SK-N-SH (cell line): ENCODE measurements at places on chromosomes 4 and X.
A peak's percentile ranks its signal among the peaks of the same experiment; 100 is the strongest.

- DNase-seq, result no peak
Observed at GRCh38 chr4:170827562-170828274, 738.0 kb upstream of the AADAT start.

DNA sequence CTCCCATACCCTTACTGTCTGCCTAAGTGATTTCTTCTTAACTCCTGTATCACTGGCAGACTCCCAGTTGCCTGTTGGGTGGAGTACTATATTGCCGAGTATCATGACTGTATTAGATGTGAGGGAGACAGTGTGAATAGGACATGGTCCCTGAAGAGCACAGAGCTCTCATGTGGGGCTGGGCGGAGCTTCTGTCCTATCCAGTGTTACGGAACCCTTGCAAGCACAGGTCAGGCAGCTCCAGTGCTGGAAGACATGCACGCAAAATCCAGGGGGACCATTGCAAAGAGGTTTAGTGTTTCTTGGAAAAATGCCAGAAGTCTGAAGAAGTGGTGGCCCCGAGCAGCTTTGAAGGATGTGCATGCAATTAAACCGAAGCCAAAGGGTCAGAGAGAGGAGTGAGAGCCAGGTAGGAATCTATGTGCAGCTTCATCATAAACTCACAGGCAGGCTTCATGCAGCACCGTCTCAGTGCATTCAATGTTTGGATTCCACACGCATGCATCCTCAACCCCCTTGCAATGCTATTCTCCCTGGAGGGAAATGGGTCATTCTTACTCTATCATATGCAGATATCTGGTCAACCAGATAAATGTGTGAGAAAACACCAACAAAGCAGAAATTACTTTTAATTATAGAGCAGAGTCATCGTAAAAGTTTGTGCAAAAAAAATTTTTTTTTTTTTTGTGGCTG lies 49.7 kb upstream of the DHRSX start:
- no peak for DNase-seq

DNA sequence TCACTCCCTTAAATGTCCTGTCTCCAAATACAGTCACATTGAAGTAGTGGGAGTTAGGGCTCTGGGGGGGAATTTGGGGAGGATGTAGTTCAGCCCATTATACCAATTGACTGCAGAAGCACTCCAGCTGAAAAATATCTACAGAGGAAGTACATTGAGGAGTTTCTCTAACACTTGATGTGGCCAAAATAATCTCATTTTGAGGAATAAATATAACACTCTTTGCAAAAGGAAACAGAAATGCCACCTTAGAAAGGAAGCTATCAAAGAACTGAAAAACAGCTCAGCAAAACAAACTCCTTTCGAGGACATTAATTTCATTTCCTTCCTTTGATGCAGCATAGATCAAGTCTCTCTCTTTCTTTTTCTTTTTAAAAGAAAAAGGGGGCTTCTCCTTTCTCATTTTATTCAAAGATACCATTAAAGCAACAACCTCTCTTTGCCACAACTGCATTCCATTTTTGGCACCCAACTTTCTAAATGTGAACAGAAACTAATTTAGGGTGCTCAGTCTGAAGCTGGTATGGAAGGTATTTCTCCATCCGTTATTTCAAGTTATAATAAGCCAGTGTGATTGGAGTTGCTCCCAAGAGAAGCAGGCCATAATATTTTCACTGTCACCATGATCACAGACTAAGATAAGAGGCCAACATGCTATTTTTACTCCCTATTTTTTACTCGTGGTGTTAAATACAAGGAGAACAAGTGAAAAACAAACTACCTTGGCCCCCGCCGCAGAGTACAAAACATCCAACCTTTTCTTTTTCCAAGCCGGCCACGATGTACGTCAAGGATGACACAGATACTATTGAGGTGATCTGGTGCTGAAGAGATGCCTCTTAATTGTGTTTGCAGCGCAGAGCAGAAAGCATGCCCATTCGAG lies 230.4 kb upstream of the GATB start:
- DNase-seq, result no peak

DNA sequence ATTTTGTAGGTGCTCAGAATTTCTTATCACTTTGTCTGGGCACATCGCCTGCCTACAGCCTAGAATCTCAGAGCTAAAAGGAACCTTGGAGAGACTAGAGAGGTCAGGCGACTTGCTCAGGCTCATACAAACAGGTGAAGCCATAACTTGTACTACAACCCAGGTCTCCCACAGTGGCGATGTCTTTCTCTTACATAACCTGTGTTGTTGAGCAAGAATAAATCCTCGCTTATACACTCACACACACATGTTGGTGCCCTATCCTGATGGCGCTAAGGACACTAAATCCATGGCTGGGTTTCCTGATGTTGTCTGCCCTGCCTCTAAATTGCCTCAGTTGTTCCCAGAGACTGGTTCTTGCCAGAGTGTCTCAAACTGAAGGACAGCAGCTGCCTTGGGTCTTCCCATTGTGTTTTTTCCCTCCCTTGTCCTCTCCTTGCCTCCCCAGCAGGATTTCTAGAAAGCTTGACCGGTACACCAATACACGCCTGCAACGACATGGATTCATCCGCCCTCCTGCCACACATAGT lies 1.6 kb downstream of the TSC22D3 start:
- no peak for DNase-seq

GRCh38 chrX:101108284-101108683 lies 10.3 kb downstream of the CENPI start:
- DNase-seq, result no peak

- no peak for DNase-seq
Observed at GRCh38 chr4:78561677-78562076, 10.1 kb downstream of the ANXA3 start.

DNA sequence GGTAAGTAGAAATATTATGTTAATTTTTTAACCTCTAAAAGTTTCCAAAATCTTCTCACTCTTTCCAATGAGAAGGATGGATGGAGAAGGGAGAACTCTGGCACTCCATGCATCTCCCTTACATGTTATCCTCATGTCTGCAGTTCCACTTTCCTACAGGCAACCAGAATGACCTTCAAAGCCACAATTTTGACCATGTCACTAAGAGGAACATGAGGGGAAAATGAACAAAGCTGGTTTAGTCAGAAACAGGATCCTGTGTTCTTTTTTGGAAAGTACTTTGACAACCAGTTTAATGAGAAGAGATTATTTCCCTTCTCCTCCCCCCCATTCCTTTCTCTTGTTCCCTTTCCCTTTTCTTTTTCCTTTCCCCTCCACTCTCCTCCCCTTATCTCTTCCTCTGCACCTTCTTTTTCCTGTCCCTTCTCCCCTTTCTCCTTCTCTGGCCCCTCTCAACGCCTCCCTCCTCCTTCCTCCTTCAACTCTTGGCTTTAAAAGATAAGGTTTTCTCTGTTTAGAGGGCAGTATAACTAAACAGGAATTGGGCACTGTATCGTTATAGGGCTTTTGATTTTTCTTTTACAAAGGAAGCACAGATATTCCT lies 42.5 kb downstream of the DTHD1 start:
- DNase-seq, result no peak

GRCh38 chr4:133150486-133151340 lies 1.6 kb downstream of the PCDH10 start:
- peak; percentile 20 for DNase-seq

- DNase-seq, result no peak
Observed at GRCh38 chrX:56343219-56343618, 111.1 kb downstream of the KLF8 start.

- DNase-seq, result no peak
Observed at GRCh38 chrX:617401-617800, 13.2 kb upstream of the SHOX start.

GRCh38 chrX:50815120-50815519 lies 1.1 kb upstream of the SHROOM4 start:
- no peak for DNase-seq

GRCh38 chr4:143270256-143270838 lies 66.3 kb upstream of the GAB1 start:
- DNase-seq, result no peak

- no peak for DNase-seq
Observed at GRCh38 chrX:148632444-148632843, 132.0 kb downstream of the AFF2 start.

GRCh38 chrX:72399816-72400215 lies 94.1 kb upstream of the CITED1 start:
- DNase-seq, result no peak

DNA sequence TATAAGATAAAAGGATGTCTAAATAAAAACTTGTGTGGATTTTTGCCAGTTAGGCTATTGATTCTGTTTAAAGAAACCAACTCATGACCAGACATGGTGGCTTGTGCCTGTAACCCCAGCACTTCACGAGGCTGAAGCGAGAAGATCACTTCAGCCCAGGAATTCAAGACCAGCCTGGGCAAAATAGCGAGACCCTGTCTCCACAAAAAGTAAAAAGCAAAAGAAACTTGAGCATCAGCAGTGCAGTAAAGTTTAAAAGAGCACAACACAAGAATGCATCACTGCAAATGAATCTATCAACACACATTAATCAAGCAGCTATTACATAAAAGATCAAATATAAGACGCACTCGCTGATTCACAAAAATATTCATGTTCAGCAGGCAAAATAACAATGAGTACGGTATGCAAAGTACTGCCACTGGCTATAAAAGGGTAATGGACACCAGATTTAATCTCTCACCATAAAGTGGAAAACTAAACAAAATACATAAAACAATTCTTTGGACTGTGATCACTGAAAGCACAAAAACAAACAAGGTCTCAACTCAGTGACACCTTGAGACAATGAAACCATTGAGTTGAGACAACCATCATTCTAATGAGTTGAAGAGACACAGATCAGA lies 41.3 kb downstream of the LRBA start:
- no peak for DNase-seq

DNA sequence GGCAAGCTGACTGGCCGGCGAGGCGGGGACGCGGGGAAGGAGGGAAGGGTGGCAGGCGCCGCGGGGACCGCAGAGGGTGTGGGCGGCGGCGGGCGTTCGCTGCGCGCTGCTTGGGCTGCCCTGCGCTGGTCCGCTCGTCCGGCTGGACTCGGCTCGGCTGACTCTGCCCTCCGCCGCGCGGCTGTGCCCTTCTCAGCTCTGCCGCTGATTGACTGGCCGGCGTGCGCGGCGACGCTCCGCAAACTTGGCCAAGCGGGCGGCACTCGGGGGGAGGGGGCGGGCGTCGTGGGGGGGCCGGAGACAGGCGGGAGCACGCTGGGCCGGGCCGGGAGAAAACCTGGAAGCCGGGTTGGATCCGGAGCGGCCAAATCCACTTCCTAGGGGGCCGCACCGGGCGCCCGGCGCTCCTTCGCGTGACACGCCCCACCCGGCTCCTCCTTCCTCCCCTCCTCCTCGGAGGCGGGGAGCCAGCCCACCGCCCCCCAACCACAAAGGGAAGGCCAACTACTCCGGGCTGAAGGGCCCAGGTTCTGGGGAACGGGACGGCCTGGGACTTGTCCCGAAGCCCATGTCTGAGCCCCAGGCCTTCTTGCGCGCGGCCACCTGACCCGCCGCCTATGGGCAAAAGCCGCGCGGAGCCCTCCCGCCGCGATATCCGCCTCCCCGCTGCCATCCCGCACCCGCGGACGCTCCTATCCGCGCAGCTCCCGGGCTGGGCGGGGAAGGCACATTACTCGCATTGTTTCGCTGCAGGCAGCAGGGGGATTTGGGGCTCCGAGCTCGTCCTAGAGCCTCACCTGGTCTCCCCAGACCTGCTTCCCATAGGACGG lies at the start of gene GPC4:
TSS of gene GPC4 (minus strand) at position 214 of the 830 bp plus-strand sequence. CDS start 524 bp downstream, outside the sequence.
- peak; percentile 76 for DNase-seq

- DNase-seq, result no peak
Observed at GRCh38 chr4:97252615-97253154, 890.6 kb downstream of the STPG2 start.

DNA sequence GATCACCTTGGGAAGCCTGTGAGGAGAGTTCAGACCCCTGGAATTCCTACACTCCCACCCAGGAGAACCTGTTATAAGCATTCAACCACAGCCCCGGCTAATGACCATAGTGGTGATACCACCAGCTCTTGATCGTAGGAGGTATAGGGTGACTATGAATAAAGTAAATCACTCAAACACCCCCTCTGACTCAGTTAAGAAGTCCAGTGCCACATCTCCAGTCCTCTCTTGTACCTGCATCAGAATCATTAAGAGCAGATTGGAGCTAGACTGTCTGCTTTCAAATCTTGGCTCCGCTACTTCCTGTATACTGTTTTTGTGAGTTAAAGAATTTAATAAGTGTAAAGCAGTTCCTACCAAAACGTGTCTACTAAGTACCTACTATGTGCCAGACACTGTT lies 565.1 kb upstream of the DIPK2B start:
- DNase-seq, result no peak

DNA sequence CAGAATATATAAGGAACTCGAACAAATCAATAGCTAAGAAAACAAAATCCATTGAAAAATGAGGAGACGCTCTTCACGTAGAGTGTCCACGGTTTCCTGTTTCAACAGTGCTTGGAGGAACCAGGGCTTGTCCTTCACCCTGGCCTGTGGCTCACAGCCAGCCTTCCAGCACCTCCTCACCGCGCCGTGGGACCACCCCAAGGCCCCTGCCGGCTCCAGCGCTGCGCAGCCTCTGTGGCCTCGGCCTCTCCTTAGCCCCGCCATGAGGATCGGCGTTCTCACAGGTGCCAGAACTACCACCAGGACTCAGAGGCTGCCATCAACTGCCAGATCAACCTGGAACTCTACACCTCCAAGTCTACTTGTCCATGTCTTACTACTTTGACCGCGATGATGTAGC lies 52.5 kb upstream of the CTSO start:
- DNase-seq, result no peak

DNA sequence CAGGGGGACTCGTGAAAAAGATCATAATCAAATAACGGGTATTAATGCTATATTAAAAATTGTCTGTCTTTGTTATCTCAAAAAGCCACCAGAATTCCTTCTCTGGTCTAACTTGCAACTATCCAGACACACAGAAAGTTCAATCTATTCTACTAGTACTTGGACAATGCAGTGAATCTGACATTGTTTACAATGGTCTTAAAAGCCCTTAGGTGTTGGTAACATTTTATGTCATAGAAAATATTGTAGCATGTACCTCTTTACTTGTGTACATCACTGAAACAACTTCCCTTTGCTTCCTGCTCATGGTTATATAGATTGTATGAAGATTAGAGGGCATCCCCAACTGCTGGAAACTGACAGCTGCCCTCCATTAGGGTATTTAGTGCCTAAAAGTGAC lies 71.1 kb upstream of the PPP3CA start:
- DNase-seq, result no peak

- peak; percentile 8 for DNase-seq
Observed at GRCh38 chr4:136400829-136401228, 1131.5 kb downstream of the PCDH18 start.

DNA sequence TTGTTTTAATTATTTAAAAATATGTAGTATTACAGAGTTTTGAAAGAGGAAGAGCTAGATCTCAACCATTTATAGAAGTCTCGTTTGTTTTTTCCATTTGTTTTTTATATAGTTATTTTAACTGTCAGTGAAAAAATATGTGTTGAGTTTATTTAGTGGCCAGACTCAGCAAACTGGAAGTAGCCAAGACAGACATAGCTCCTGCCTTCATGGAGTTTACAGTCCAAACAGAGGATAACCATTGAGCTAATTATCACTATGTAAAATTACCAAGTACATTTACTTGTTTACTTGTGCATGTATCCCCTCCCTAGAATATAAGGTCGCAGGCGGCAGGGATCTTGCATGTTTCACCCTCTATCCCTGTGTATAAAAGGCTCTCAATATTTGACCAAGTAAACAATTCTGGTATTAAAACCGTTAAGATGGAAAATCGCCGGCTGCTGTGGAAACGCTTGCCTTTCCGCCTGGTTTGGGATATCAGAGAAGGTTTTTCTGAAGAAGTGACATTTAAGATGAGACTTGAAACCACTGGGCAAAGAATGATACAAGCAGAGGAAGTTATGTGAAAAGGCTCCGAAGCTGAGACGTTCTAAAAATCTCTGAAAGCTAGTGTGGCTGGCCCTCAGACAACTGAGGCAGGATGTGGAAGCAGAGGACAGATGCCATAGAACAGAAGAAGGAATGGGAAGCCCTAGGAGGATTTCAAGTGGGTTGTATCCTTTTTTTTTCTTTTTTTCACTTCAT lies 1.3 kb upstream of the CCNI start:
- DNase-seq, result no peak
